ENCODE measurements at places on chromosomes 7 and 10. TPM values are rescaled to one million over a fixed set of nuclear protein-coding genes. Genes with fewer than 3 reads are reported as not detected.

GRCh38 chr7:31939076-31939475 is 131.1 kb downstream of the PDE1C start:
- peak overlapping the region; percentile 33 for H3K27ac ChIP-seq
- peaks cover 22% of the 10 kb centered on the region for H3K4me1 ChIP-seq
- no peak for DNase-seq
- no peaks in the 10 kb centered on the region for H3K36me3 ChIP-seq
- H3K4me3 ChIP-seq, result no peak overlapping the region

DNA sequence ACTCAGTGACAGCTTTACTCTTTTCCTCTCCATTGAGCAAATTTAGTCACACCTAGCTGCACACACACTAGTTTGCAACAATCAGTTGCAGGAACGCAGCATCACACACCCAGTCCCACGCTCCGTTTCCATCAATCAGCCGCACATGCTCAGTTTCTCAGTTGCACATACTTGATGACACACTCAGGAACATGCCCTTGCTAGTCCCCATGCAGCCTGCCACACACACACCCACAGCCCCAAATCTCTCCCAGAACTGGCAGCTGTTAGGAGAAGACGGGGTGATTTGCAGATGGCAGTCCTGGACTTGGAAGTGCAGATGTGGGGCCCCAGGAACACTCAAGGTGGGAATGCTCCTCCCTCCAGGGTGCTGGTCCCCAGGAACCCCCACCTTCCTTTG is 7.7 kb downstream of the LBX1 start:
- H3K36me3 ChIP-seq, result no peaks in the 10 kb centered on the region
- peaks cover 3% of the 10 kb centered on the region for H3K4me1 ChIP-seq
- no peak overlapping the region for H3K4me3 ChIP-seq
- H3K27ac ChIP-seq, result no peak overlapping the region

GRCh38 chr7:2583798-2584580 is 25.2 kb downstream of the IQCE start:
- DNase-seq, result no peak
- no peaks in the 10 kb centered on the region for H3K27me3 ChIP-seq
- H3K27ac ChIP-seq, result no peak overlapping the region
- no peaks in the 10 kb centered on the region for H3K36me3 ChIP-seq
- no peaks in the 10 kb centered on the region for H3K4me1 ChIP-seq

GRCh38 chr7:5177060-5177459 is 13.0 kb upstream of the WIPI2 start:
- H3K4me3 ChIP-seq, result no peak overlapping the region
- no peak overlapping the region for H3K27ac ChIP-seq
- H3K36me3 ChIP-seq, result no peaks in the 10 kb centered on the region
- H3K4me1 ChIP-seq, result peaks cover 10% of the 10 kb centered on the region

GRCh38 chr10:50426485-50426884 is 175.2 kb upstream of the ASAH2 start:
- H3K36me3 ChIP-seq, result no peaks in the 10 kb centered on the region
- H3K4me3 ChIP-seq, result no peak overlapping the region
- peaks cover 7% of the 10 kb centered on the region for H3K4me1 ChIP-seq
- H3K27ac ChIP-seq, result no peak overlapping the region
- no peaks in the 10 kb centered on the region for H3K27me3 ChIP-seq

DNA sequence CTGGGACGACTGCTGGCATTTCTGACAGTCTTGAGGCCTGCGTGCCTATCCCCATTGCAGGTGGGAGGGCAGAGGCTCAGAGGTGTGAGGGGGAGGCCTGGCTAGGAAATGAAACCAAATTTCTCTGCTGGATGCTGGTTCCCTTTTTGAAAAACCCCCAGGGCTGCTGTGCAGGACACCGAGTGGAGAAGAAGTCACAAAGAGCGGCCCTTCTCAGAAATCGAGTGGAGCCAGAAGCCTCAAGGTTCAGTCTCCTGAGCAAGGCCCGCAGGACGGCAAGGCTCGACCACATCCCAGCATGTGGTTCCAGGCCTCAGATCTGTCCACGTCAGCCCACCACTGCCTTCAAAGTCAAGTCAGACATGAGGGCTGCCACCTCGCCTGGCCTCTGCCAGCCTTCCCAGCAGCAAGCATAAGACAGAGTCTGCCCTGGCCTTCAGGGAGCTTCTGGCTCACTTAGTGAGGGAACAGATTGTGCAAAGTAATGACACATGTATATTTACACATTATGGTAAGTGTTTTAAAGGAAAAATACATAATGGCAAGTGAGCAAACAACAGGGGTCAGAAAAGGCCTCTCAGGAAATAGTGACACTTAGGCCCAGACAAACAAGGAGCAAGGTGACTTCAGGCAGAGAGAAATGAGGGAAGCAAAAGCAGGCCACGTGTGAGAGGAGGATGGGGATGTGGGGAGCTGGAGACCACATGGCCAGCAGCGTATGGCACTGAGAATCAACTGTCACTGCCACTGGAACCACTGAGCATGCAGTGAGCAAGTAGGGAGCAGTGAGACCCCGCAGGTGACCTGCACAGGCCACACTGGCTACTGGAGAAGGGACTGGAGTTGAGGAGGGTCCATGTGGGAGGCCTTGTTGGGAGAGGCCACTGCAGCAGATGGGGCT is 86.7 kb downstream of the ARHGAP22 start:
- peaks cover 2% of the 10 kb centered on the region for H3K36me3 ChIP-seq
- no peaks in the 10 kb centered on the region for H3K27me3 ChIP-seq
- DNase-seq, result no peak
- H3K27ac ChIP-seq, result no peak overlapping the region

DNA sequence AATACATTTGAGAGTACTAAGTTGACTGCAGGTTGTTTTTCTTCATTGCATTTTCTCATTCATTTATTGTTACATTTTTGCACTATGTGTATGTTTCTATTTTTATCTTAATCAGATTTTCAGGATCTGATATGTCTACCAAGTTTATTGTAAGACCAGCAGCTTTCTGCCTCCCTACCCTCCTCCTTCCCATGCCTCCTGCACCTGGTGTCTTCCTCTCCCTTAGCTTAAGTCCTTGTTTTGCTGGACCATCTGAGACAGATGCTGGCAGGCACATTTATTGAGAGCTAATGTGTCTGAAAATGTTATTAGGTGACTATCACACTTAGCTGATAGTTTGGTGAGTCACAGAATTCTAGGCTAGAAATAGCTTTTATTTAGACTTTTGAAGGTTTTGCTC is 79.6 kb downstream of the ANLN start:
- DNase-seq, result peak; percentile 29
- no peaks in the 10 kb centered on the region for H3K27me3 ChIP-seq
- no peak overlapping the region for H3K27ac ChIP-seq
- no peak overlapping the region for H3K4me3 ChIP-seq
- no peaks in the 10 kb centered on the region for H3K36me3 ChIP-seq

DNA sequence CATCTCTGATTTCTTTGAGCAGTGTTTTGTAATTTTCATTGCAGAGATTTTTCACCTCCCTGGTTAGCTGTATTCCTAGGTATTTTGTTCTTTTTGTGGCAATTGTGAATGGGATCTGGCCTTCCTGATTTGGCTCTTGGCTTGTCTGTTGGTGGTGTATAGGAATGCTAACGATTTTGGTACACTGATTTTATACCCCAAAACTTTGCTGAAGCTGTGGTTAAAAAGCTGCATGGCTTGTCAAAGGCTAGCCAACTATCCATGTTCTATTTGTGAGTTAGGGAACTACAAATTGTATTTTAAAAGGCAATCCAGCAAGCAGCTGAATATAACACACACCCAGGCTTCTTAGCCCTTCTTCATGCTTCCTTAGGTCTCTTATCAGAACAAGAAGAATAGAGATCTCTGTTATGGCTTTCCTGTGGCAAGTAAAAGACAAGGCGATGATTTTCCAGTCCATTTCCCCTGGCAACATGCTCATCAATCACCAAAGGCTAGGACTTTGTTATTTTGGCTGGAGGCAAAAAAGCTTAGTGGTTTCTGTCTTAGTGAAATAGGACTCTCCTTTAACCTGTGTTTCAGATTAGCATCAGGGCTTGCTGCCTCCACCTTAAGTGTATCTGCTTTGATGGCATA is 77.5 kb downstream of the CDK6 start:
- no peak overlapping the region for H3K4me3 ChIP-seq
- DNase-seq, result peak; percentile 91
- no peak overlapping the region for H3K27ac ChIP-seq
- H3K4me1 ChIP-seq, result peaks cover 28% of the 10 kb centered on the region

DNA sequence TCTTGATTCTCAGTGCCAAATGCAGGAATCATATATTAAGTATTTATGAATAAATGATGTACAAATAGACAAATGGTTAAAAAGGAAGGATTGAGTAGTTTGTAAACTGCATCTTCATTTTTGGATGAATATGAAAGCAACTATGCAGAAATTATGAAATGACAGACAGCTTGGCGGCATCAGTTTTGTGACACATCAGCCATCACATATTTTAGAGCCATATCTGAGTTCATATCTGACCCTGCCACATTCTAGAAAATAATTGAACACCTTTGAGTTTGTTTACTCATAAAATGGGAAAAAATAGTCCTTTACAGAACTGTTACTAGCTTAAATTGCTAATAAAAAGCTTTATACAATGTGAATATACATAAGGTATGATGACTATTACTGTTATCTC is 448.2 kb downstream of the KIF20B start:
- H3K4me3 ChIP-seq, result no peak overlapping the region
- no peak overlapping the region for H3K27ac ChIP-seq
- peaks cover 8% of the 10 kb centered on the region for H3K4me1 ChIP-seq
- no peaks in the 10 kb centered on the region for H3K36me3 ChIP-seq
- no peak for DNase-seq

- H3K4me1 ChIP-seq, result no peaks in the 10 kb centered on the region
- no peak overlapping the region for H3K27ac ChIP-seq
- no peaks in the 10 kb centered on the region for H3K27me3 ChIP-seq
- no peaks in the 10 kb centered on the region for H3K36me3 ChIP-seq
- H3K4me3 ChIP-seq, result no peak overlapping the region
Measured at GRCh38 chr10:45581582-45582385, 90.8 kb downstream of the ZFAND4 start.

- H3K27ac ChIP-seq, result no peak overlapping the region
- H3K4me3 ChIP-seq, result no peak overlapping the region
- H3K4me1 ChIP-seq, result no peaks in the 10 kb centered on the region
- H3K36me3 ChIP-seq, result peaks cover 4% of the 10 kb centered on the region
Measured at GRCh38 chr7:7583731-7584130, 17.0 kb downstream of the MIOS start.

GRCh38 chr10:57905010-57905409 is 362.7 kb downstream of the IPMK start:
- H3K27me3 ChIP-seq, result no peaks in the 10 kb centered on the region
- no peaks in the 10 kb centered on the region for H3K4me1 ChIP-seq
- no peak overlapping the region for H3K27ac ChIP-seq
- no peak overlapping the region for H3K4me3 ChIP-seq
- H3K36me3 ChIP-seq, result no peaks in the 10 kb centered on the region

The DKK1 gene
- 7.4 TPM for total RNA-seq

The PPP1R9A gene
- total RNA-seq, result 5.1 TPM

The PLXDC2 gene
- 44.5 TPM for total RNA-seq

The BLNK gene
- total RNA-seq, result not detected

The PRKG1 gene
- total RNA-seq, result 2.8 TPM
